ENCODE measurements at places on chromosomes 1 and 21.

GRCh38 chr1:29962831-29963247, 726.5 kb downstream of the PTPRU start:
- no peak for DNase-seq

DNA sequence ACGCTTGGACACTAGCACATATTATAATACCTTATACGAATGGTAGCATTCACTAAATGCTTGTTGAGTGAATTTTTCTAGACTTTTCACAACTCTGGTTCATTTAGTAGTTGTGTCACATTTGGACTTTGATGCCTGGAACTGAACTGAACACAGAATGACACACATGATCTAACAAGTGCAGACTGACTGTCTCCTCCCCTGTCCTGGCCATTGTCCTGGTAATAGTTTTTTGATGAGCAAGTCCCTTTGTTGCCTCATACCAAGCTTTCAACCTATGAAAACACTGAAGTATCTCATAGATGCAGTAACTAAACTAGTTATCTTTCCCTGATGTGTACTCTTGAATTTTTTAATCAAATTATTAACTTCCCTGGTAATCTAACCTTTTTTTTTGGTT, 66.4 kb downstream of the LRRC8D start:
- no peak for DNase-seq

- no peak for DNase-seq
These were observed 88.2 kb downstream of the GABPA start for GRCh38 chr21:25822981-25823380.

DNA sequence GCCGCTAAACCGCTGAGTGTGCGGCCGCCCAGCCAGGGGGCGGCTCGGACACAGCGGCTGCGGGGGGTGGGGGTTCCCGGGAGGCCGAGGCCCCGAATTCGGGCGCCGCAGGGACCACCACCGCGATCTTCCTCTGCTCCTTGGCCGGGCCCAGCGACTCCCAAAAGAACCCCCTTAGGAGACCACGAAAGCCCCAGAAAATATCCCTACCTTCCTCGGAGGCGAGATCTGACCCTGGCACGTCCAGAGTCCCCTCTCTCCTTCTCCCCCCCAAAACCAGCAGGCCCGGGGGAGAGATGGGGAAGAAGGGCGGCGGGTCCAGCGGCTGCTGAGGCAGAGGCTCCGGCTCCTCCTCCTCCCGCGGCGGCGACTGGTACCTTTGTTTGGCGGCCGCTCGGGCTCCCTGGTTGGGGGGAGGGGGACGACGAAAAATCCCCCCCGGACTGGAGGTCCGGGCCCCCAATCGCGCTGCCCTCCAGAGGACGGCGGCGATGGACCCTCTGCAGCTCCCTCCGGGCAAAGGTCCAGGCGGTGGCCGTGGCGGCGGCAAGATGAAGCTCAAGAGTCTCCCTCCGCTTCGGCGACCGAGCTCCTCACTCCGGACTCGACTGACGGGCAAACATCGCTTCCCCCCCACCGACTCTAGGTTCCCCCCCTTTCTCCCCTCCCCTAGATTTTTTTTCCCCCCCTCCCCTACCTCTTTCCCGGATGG, at the start of gene ARID4B:
Gene ARID4B (minus strand): TSS at position 621 of the 712 bp plus-strand sequence. CDS start 1,260 bp downstream, outside the sequence.
- no peak for DNase-seq

- DNase-seq, result peak; percentile 36
These were observed 44.6 kb downstream of the MRPL39 start for GRCh38 chr21:25562660-25563059.

DNA sequence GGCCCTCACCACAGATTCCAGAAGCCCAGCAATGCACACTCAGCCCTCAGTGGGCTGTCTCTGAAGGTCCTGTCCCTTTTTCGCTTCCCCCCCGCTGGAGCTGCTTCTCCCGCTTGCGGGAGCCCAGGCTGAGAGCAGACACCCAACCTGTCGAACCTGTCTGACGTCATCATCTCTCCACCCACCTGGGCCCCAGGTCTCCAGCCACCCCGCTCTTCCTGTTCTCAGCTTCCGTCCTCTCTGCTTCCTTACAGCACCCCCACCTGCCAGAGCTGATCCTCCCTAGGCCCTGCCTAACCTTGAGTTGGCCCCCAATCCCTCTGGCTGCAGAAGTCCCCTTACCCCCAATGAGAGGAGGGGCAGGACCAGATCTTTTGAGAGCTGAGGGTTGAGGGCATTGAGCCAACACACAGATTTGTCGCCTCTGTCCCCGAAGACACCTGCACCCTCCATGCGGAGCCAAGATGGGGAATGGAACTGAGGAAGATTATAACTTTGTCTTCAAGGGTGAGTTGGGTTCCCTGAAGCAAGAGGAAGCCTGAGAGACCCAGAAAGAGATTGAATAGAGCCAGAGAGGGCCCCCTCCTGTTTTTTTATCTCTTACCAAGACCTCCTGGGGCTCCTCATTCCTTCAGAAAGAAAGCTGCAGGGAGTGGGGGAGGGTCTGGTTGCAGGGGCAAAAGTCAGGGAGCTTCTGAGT, at the start of gene RAB25:
Gene RAB25 (plus strand): TSS at position 224 of the 700 bp plus-strand sequence. CDS start 241 bp downstream, at position 465.
- DNase-seq, result no peak

- DNase-seq, result no peak
These were observed 1.8 kb downstream of the OR10J1 start for GRCh38 chr1:159441360-159441759.

GRCh38 chr1:62436039-62436465, 797 bp upstream of the USP1 start:
- peak; percentile 100 for DNase-seq

DNA sequence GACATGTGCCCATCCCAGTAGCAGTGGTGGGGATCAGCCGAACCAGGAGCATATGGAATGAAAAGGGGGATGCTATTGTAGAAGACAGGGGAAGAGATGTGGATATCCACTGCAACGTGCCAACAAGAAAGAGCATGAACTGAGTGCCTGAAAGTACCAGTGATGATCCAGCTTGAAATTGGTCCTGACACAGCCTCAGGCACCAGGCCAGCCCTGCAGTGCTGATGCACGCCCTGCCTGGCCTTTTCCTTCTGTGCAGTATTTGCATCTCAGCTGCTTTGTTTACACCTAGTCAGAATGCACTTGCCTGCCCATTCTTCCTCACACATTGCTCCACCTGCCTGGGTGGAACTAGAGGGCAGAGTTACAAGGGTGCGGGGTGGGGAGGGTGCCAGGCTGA, 50.3 kb upstream of the ARTN start:
- no peak for DNase-seq

- DNase-seq, result peak; percentile 90
These were observed 21.4 kb downstream of the SLC2A7 start for GRCh38 chr1:9004700-9005394.

- no peak for DNase-seq
These were observed 31.1 kb downstream of the NHLH2 start for GRCh38 chr1:115809847-115810246.

GRCh38 chr1:49240709-49241221, 464.1 kb upstream of the BEND5 start:
- DNase-seq, result no peak

- DNase-seq, result no peak
These were observed 6.8 kb upstream of the DMRTA2 start for GRCh38 chr1:50430010-50430405.

- no peak for DNase-seq
These were observed 18.5 kb upstream of the MAGOH start for GRCh38 chr1:53256511-53257453.

DNA sequence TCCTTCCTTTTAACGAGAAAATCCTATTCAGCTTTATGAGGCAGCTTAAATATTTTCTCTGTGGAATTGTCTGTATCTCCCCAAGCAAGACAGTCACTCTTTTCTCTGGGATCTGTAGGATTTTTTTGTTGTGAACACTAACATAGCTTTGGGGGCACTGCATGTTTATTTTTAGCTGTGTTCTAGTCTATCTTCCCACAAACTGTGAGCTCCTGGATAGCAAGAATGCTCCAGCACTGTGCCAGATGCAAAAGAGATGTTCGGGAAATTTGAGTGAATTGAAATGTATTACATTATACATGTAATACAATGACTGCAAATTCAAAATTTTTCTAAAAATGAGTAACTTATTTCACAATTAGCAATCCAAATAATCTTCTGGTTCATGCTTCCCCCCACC, 282.2 kb downstream of the PLPP3 start:
- DNase-seq, result no peak

DNA sequence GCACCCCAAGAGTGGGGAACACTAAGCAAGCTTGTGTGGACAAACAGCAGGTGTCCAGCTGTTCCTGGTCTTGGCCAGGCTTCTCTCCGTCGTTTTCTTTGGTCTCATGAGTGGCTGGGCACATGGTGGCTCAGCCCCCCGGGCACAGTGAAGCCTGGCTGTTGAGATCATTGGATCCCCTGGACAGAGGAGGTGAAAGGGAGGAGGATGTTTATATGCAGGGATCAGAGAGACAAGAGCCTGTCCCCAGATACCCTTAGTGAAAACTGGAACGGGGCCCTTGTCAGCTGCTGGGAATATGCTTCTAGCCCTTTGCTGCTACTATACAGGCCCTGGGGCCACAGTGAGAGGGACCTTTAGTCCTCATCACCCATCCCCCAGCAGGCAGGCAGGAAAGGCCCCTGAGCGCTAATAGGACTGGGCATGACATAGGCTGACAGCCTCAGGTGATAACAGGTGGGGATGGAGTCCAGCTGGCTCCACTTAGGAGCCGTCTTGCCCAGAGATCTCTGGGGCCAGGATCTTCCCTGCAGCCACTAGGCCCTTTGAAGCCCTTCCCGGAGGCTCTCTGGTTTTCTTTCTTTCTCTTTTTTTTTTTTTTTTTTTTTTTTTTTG, 16.4 kb downstream of the EPHA8 start:
- DNase-seq, result no peak

DNA sequence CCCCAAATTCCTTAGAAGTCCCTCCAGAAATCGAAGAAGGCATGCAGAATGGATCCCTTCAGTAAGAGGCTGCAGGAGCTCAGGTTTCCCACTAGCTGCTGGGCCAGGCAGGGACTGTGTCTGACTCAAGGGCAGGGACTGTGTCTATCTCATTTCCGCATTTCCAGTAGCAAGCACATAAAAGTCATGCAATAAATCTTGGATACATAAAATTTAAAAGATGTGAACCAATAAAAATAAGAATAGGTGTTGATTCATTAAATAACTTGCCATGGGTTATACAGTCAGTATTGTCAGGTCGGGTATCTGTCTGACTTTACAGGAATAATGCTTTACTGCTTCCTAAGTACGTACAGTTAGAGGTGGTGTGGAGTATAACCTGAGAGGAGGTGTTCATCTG, 15.2 kb downstream of the PM20D1 start:
- no peak for DNase-seq

DNA sequence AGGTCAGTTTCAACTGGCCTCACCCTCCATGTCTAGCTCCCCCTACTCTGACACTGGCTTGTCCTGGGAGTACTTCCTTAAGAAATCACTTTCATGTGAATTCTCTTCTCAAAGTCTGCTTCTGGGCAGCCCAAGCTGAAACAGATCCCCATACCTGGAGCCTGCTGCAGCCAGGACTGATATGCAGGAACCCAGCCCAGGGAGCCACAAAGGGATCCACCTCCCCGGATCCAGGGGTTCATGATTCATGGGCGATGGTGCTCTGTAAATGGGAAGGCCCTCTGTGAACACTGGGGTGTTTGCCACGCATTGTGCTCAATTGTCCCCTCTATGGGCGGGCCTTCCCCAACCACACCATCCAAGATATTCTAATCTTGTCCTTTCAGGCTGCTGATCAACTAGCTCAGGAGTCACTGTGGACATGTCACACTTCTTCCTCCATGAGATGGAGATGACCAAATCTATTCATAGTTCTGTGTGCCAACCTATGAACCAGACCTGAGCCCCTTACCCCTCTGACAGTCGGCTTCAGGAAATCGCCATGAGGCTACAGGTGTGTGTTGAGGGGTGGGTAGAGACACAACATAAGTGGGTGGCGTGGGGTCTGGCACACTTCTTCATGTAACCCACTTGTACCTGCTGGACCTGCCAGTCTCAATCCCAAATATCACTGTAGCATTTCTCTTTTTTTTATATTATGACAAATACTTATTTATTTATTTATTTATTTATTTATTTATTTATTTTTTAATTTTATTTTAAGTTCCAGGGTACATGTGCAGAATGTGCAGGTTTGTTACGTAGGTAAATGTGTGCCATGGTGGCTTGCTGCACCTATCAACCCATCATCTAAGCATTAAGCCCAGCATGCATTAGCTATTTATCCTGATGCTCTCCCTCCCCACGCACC, 41.8 kb downstream of the RUNX3 start:
- peak; percentile 78 for DNase-seq

DNA sequence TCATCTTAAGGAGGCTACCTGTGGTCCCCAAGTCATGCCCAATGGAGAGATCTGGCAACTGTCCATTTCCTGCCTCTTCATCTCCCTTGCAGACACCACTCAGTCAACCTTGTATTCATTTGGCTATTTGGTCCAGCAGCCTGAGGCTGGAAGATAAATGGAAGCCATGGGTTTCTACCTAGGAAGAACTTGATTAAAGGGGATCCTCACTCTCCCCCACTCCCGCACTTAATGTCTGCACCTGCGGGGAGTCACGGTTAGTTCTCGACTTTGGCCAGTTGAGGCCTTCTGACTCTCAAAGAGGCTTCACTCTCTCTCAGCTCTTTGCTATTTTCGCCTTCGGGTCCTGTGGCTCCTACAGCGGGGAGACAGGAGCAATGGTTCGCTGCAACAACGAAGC, 8.4 kb upstream of the ATXN7L2 start:
- DNase-seq, result no peak

DNA sequence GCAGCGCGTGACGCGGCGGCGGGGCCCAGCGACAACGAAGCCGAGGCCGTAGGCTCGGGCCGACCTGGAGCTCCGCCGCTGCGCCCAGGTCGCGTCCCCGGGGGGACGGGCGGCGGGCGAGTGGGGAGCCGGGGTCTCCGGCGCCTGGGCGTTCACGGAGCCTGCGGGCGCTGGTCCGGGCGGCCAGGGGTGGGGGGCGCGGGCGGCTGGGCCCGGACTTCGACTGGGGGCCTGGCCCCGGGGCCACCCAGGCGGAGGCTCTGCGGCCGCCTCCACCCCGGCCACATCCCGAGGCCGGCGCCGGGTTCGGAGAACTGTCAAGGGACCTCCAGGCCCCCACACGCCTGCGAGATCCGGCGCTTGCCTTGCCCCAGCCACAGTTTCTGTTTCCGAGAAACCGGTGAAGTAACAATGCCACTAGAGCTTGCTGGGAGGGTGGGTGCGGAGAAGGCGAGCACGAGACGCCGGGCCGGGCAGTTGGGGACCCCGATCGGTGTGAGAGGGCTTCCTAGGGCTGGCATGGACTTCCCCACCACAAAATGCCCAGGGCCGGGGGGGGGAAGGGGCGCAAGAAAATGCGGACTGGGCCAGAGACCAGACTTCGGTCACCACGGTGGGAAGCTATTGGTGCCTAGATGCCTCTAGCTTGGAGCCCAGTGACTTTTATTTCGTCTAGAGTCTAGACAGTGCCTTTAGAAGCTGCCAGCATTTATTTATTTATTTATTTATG, 501 bp downstream of the FBXO6 start:
- DNase-seq, result peak; percentile 79

- no peak for DNase-seq
These were observed 232.9 kb upstream of the COA6 start for GRCh38 chr1:234140388-234140787.

Data from hematopoietic multipotent progenitor cell treated with erythropoietin and hydrocortisone succinate and interleukin-3 and kit ligand, for 4 days (in vitro differentiated cells).